CD4-positive, alpha-beta T cell treated with Interleukin-1 beta for 1 hour (primary cell): ENCODE measurements at places on chromosomes 5 and 9.

GRCh38 chr5:97097326-97098230 is 44.8 kb downstream of the LIX1 start:
- DNase-seq: no peak

DNA sequence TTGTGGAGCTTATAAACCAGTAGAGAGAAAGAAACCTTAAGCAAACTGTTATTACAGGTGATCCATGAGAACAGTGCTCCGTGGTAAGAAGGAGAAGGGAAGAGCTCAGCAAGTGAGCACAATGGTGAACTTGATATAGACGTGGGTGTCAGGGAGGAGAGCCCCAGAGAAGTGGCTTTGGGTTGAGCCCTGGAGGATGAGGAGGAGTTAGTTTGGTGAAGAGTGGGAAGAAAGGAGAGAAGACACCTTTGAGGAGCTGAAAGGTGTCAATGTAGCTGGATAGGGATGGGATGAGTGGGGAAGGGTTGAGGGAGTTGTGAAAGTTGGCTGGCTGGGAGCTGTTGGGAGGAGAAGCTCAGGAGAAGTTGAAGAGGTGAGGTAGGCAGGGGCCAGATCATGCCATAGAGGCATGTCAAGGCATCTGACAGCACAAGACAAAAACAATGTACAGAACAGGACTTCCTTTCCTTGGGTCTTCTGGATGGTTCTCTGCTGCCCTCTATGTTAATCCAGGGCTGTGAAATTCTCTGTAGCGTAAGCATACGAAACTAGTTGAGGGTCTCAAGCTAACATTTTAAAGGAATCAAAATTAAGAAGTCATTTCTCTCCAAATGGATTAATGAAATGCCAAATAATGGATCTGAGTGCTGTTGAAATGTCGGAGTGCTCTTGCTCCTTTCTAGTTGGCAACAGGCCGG is 501.9 kb downstream of the KDM4C start:
- DNase-seq: no peak

DNA sequence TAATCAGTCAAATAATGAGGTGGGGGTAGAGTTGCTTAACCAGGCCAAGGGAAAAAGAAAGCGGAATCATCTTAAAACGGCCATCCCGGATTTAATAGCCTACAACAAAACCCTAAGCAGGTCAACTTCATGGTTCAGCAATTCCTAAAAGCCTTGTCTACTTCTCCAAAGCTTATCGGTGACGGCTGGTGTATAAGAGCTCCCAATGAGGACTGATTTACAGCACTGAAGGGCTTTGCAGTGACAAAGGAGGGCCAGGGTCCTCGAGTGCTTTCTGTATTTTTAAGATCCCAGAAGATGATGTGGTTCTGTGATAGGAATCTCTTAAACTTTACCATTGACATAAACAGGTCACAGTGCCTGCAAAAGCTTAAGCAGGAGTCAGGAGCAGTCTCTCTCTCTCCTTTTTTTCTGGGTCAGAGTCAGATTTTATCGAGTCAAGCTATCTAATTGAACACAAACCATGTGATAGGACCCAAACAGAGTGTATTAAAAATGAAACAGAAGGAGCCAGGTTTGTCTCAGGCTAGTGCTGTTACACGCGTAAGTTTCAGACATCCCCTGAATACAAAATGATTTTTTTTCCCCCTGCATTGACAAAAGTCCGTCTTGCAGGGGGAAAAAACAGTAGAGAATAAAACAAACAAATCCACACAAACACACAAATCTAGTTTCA is 663.6 kb upstream of the ZNF608 start:
- DNase-seq: no peak

DNA sequence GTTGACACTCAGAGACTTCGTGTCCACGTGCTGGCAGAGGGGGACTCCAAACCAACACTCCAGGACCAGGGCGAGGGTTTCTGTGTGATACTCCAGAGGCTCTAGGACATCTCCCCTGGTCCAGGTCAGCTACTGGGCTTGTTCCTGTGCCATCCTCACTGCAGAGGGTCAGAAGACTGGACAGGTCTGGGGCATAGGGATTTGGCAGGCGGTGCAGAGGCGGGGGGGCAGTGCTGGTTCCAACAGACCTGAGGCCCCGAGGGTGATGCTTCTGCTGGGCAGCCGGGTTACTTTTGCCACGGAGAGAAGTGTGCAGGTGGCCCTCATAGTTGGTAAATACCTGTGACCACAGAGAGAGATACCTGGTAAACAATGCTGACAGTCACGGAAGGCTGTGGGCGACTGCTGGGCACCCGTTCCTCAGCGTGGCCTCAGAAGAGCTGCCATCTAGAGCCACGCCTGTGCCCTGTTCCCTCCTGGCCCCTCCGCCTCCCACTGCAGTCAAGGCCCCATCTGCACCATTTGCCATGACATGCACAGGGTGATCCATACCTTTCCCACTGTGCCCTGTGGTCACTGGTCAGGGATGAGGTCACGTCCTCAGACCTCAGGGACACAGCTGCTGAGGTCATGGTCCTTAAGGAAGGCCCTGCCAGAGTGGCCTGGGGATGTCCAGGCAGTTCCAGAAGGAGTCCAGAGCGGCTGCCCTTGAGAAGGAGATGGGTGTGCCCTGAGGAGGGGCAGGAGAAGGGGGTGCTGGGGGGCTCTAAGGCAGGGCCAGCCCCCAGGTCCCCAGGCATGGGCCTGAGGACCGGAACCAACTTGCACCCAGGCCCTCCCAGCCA is 30.0 kb downstream of the TRIP13 start:
- no peak for DNase-seq

DNA sequence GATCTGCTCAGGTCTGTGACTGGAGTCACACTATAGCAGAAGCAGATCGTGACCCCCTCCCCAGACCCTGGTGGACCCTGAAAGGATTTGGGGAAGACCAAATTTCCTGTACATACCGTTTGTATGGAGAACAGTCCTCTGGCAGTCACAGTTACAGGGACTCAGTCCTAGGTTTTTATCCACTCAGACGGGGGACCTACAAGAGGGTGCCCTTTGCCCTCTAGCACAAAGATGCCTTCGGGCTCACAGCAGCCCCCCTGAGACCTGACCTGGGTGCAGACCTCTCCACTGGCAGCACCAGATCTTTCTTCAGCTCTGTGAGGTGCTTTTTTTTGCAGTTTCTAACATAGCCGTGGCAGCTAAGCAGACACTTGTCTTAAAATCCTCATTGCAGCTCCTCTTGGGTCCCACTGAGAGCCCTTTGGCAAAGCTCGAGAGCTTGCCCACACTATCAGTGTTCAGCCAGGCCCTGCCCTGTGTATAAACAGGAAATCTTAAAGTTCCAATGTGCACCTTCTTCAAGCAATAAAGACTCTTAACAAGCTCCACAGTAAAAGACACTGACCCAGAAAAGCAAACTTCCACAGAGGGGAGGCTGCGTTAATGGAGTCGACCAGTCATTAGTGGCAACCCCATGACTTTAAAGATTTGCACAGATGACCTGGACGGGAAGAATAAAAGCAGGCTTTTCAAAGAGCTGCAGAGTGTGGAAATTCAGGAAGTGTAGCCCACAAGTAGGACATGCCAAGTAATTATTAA is 71.8 kb upstream of the LHFPL2 start:
- DNase-seq: no peak

DNA sequence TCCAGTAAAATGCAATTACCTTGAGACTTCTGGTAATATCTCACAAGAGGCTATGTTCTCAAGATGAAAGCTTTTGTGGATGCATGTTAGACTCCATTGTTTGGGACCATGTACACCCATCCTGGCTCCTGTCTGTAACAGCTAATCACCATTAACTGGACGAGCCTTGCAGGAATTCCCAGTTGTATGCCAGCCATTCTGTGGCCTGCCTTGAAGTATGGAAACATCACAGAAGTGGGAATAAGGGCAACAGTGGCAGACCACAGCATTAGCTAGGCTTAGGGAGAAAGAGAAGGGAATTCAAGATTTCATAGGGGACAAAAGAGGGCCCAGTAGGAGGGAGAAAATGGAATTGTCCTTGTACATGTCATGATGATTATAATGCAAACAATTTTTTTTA is 79.0 kb downstream of the RORB start:
- no peak for DNase-seq

GRCh38 chr9:76044266-76044819 is 153.9 kb downstream of the PCSK5 start:
- DNase-seq: no peak

- DNase-seq: no peak
Observed at GRCh38 chr9:84294241-84294950, 46.2 kb downstream of the SLC28A3 start.

DNA sequence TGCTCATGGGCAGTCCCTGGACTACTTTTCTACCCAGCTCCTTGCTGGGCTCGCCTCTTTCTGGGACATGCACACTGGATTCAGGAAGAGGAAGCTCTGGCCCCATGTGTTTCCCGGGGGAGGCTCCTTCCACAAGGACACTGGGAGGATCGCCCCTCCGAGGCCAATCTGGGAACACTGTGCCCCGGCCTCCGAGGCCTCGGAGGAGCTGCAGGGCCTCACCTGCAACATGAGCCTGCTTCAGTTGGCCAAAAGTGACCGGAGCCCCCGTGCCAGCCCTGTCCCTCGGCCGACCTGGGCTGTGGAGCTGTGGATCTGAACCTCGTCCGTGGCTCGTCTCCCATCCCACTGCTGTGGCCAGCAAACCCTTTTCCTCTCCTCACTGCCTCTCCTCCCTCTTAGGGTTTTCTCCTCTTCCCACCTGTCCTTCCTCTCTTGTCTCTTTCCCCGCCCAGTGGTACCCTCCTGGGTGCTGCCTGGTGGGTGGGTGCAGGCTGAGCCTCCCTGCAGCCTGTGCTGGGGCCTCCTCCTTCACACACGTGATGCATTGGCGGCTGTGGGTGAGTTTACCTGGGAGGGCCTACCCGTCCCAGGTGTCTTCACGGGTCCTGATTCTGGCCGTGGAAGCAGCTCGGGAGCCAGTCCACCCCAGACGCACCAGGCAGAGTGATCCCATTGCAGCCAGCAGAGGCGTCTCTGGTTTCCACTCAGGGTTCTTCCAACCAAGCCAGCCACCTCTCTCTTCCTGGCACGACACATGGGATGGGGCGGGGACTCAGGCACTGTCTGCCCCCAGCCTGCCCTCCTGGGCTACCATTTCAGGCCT is 241.8 kb downstream of the CACNA1B start:
- no peak for DNase-seq

GRCh38 chr9:138009803-138010690 is 132.5 kb downstream of the CACNA1B start:
- DNase-seq: no peak

DNA sequence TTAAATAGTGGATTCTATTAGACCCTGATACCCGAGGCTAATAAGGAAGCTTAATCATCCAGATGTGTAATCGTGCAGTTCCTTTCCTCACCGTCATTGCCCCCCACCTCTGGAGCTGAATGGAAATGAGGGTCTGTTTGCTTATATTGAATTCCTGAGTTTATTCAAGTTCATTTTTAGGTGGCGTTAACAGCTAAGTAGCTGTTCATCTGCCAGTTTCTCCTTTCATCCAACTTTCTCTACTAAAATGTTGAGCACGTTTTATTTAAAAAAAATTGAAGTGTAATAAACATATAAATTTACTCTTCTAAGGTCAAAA is 291.0 kb downstream of the DOCK8 start:
- DNase-seq: no peak

DNA sequence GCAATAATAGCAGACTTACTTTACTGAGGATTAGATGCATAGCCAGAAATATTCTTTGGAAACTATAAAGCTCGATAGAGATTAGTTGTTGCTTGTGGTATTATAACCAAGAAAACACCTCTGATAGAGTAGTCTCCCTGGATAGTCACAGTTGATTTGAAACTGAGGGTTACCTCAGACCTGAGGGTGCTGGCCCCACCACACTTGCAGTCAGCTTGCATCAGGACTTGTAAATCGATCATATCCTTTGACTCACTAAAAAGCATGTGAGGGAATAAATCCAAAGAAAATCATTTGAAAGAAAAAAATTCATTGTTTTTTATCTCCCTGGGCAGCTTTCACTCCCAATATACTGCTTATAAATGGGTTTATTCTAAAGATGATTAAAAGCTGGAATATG is 39.4 kb downstream of the GALNT12 start:
- no peak for DNase-seq

- no peak for DNase-seq
Observed at GRCh38 chr5:14724633-14725032, 60.1 kb downstream of the OTULIN start.

- DNase-seq: no peak
Observed at GRCh38 chr9:115943431-115944165, 210.0 kb upstream of the PAPPA start.
